T-helper 2 cell (primary cell): ENCODE measurements at places on chromosomes 7 and 10.
A peak's percentile ranks its signal among the peaks of the same experiment; 100 is the strongest.

DNA sequence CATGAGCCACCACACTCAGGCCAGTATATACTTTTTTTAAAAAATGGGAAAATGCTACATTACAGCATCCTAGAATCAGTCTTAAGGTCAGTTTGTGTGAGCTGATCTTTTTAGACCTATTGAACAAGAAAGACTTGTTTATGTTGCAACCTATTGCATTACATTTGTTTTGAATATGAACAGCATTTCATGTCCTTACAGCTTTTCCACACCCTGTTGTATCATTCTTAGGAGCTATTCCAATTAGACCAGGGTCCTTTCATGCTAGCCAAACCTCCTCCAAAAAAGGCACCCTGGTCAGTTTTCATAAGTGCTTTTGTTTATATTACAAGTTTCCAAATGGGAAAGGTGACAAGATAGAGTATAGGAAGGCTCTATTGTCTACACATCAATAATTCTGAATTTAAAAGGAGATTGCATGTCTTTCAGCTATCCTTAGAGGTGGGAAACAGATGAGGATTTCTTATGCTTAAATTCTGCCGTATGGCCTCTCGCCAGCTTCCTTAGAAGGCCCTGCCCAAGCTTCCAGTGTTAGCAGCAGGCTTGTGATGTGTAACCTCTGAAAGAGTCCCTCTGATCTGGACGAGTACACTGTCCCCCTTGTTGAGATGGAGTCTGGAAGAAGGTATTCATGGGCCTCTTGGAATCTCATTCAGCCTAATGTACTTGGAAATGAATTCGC, 171.9 kb downstream of the OTUD1 start:
- DNase-seq, result no peak

GRCh38 chr10:97406064-97406463, 4.9 kb upstream of the RRP12 start:
- DNase-seq, result no peak

DNA sequence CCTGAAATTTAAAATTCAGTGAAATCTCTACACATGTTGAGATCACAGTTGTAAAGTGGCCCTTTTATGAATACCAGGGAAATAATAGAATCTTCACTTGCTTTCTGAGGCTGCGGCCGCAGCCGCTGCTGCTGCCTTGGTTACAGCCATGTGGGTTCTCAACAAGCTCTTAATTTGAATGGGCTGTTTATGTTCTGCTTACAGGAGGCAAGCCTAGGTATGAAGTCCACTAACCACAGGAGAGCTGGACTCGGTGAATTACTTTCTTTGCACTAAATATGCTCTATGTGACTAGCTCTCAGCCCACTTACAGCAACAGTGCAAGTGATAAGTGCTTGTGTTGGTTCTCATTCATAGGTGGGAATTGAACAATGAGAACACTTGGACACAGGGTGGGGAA, 410.8 kb downstream of the SFMBT2 start:
- DNase-seq, result no peak

DNA sequence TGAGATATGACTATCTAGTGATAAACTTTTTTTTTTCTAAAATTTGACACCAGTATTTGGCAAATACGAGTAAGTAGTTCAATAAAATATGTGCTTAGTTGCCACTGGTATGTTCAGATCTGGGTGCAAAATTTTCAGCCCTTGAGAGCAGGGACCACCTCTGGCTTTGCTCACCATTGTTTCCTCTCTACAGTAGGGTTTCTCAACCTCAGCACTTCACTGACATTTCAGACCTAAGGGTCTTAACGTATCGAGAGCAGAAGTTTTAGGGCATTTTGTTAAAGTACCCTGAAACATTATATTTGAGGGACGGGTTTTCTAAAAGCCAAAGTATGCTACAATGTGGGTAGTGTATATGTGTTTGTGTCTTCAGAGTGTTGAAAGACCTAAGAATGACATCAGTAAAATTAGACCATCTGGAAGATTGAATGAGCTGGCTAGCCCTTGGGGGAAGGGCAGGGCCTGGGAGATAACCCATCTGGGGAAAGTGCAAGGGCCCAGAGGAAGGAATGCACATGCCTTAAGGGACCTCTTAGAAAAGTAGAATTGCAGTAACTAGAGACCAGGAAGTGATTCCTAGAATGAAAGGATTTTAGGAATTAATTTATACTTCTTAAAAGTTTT, 11.8 kb downstream of the BZW2 start:
- DNase-seq, result no peak

DNA sequence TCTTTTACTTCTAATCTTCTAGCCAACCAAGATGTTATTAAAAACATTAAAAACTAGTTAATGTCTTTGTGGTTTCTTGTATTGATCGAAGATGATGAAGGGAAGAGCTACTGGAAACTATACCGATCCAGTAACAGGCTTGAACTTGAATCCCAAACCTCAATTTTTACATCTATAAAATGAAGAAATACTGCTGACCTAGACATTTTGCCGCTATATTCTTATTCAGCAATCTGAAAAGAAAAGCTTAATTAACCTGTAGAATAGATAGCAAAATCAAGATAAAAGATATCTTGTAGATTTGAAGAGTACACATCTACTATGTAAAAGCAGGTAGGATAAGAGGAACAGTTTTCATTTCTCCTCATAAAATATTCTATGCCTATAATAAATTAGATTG, 326.1 kb upstream of the LRRN3 start:
- DNase-seq, result no peak

DNA sequence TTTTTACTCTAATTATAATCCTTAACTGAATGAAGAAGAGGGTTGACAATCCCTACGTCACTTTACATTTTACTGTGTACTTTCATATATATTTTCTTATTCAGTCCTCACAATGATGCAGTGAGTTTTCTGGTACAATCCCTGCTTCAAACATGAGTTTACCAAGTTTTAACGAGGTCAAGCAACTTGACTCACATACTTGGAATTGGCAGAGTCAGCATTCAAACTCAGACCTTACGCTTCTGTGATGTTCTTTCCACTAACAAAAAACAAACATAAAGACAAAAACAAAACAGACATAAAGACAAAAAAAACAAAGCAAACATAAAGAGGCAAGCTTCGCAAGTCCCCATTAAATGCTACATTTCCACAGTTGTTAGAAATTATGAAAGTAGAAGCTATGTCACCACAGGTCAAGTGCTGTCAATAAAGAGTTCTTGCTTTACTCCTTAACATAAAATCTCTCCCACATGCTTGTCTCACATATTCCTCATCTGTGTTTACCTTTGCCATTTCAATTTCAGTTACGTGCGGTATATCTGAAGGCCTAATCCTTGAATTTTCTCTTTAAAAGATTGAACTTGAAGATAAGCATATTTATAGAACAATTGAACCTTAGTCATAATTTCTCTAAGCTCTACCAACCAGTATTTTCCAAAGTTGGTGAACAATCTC, 217.3 kb downstream of the CELF2 start:
- DNase-seq, result no peak

GRCh38 chr7:6446838-6447580, 745 bp downstream of the DAGLB start:
- DNase-seq, result peak; percentile 9

- DNase-seq, result no peak
Measured at GRCh38 chr7:74230446-74231231, 20.8 kb downstream of the LAT2 start.

GRCh38 chr10:36677431-36677768, 448.0 kb upstream of the ANKRD30A start:
- no peak for DNase-seq

DNA sequence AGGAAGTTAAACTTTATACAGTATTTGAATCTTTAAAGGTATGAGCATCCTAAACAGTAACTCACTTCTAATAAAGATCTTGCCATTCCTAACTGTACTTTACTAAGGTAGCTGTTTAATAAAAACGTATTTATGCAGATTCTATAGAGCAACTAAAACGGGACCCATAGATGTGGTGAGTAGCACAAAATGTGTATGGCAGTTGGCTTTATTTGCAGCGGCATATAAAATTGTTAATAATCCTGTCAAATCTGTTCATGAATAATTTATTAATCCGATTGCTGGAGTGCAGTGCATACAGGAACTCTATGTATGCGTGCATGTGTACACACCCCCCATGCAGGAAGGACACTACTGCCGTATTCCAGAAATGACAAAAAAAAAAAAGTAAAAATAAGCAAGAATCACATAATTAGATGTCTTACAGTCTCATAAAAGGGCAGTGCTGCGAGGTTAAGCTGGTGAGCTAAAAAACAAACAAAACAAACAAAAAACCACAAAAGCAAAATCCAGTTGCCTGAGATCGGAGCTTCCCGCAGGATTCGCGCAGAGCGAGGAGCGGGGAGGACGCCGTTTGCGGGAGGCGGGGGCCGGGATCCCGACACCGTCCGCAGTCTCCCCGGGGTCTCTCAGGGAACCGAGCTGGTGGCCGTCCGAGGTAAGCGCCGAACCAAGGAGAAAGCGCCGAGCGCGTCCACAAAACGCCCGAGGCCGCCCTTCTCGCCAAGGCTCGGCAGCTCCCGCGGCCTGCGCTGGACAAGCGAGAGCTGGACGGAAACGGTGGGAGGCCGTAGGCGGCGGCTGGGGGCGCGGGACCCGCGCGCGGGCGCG, 518 bp upstream of the COMMD3 start:
- no peak for DNase-seq

- no peak for DNase-seq
Measured at GRCh38 chr10:21043044-21043443, 145.9 kb upstream of the NEBL start.

- no peak for DNase-seq
Measured at GRCh38 chr7:49433794-49434193, 339.6 kb upstream of the VWC2 start.

GRCh38 chr10:103874730-103875129, 19.4 kb upstream of the SH3PXD2A start:
- no peak for DNase-seq

GRCh38 chr7:112414855-112415490, 35.3 kb upstream of the IFRD1 start:
- DNase-seq, result no peak

- DNase-seq, result no peak
Measured at GRCh38 chr10:125221716-125222115, 61.4 kb upstream of the CTBP2 start.

DNA sequence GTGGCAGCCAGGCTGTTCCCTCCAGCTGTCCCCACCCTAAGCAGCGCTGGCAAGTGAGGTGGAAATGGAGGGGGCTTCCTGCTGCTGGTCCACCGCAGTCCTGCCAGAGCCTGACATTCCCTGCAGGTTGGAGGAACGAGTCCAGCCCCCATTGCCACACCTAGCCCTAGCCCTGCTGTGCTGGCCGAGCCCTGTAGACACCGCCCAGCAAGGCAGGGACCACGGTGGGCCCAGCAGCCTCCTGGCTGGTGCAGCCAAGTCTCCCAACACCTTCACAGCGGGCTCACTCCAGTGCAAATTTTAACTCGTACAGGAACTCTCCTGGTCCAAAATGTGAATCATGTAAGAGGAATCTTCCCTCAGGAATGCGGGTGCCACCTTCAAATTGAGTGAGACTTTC, 116.3 kb downstream of the PAXIP1 start:
- no peak for DNase-seq

- DNase-seq, result no peak
Measured at GRCh38 chr7:142477079-142477651, 219.3 kb upstream of the PRSS58 start.

GRCh38 chr7:140992422-140992821, 22.3 kb downstream of the MRPS33 start:
- no peak for DNase-seq

GRCh38 chr7:96303686-96304443, 18.0 kb downstream of the SLC25A13 start:
- no peak for DNase-seq

DNA sequence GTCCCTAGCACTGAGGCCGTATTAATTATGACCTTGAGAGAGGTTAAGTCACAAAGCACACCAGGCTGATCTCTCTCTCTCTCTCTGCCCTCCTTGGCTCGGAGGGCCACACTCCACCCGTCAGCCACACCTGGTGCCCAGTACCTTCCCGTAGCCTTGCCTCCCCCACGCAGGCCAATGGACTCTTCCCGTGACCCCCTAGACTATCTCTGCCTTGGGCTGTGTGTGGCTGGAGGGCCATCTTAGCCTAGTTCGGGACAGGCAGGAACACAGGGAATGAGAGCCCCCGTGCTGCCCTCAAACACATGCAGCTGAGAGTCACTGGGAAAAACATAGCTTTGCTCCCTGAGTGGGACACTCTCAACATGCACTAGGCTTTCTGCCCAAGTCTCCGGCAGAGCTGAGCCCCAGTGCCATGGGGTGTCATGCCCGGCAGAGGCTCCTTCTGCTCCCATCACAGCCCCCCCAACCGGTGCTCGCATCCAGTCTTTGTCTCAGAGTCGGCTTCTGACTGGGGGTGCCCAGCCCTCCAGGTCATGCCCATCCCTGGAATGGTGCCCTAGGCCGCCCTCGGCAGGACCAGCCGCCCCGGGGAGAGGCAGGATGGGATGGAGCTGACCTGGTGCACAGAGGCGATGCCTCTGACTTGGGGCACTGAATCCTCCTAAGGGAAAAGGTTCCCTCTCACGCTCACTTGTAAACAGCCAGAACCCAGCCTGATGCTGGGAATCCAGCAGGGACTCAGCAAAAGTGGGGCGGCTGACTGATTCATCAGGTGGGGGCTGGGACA, 63.0 kb downstream of the TCERG1L start:
- no peak for DNase-seq

GRCh38 chr10:133324198-133324792, 12.4 kb downstream of the CALY start:
- peak; percentile 44 for DNase-seq

DNA sequence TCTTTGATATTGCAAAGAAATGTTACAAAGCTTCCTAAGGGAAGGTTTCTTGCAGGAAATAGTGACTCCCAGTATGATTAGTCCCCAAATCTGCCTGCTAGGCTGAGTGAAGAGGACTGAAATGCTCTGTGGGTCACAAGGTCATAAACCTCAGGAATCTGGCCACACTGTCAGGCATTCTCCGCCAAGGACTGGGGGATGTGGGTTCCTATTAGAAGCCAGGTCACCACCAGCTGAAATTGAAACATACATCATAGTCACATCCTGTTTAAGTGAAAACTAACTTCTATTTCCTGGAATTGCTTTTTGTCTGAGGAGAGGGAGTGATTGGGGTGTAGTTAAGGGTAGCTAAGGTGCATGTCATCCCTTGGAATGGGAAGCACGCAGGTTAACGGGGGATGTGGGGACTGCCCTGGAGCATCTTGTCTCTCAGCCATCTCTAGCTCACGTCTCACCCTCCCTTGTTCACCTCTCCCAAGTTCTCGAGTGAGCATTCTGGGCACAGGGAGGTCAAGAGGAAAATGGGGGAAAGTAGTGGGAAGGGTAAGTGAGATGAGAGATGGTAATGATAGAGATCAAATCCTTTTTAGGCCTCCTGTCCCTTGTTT, 12.0 kb upstream of the GSAP start:
- no peak for DNase-seq

GRCh38 chr10:103776878-103777591, 78.3 kb downstream of the SH3PXD2A start:
- DNase-seq, result no peak

DNA sequence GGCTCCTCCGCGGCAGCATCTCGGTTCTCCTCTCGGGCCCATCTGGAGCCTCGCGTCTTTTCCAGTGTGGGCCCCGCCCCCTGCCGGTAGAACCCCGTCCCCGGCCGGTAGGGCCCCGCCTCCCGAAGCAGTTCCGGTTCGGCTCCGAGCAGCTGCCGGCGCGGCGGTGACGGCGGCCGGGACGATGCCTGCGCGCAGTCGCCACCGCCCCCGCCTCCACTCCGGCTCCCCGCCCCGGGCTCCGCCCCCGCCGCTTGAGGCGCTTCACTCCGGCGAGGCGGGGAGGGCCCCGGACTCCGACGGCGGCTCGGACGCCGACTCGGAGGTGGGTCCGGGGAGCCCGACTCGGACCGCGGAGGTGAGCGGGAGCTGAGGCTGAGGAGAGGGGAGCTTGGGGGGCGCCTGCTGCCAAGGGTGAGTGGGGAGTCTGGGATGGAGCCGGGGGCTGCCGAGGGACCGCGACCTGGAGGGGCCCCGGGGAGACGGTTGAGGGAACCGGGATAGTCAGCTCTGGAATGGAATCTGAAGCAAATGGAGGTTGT, at the start of gene SAMD8:
Gene SAMD8, plus strand, starts transcription at position 292 of the 542 bp plus-strand sequence. CDS start 38,873 bp downstream, outside the sequence.
- peak; percentile 94 for DNase-seq
